ENCODE measurements at places on chromosomes 1 and 21. TPM values are rescaled to one million over a fixed set of nuclear protein-coding genes. Genes with fewer than 3 reads are reported as not detected.

Gene LRRN2
- total RNA-seq = not detected

Gene LCE1C
- total RNA-seq = not detected

Gene OLIG2
- not detected for total RNA-seq

Gene KRTAP12-4
- total RNA-seq = not detected

DNA sequence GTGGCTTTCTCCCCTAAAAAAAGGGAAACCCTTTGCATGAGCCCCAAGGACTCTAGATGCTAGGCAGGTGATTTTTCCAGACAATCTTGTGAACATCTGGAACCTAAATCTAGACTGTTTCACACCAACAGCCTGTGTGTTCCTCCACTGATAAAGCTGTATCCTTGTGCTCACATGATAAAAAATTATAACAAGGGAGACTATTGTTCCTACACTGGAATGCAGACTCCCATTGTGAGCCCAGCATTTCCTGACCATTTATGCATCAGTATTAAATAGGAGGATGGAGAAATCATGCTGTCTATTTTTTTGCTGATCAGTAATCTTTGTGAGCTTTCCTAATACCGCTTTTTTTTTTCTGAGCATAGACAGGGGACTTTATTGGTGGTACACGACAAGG lies 52.5 kb downstream of the ZNF697 start:
- no peak for DNase-seq
